ENCODE measurements at places on chromosomes 7 and 10.

DNA sequence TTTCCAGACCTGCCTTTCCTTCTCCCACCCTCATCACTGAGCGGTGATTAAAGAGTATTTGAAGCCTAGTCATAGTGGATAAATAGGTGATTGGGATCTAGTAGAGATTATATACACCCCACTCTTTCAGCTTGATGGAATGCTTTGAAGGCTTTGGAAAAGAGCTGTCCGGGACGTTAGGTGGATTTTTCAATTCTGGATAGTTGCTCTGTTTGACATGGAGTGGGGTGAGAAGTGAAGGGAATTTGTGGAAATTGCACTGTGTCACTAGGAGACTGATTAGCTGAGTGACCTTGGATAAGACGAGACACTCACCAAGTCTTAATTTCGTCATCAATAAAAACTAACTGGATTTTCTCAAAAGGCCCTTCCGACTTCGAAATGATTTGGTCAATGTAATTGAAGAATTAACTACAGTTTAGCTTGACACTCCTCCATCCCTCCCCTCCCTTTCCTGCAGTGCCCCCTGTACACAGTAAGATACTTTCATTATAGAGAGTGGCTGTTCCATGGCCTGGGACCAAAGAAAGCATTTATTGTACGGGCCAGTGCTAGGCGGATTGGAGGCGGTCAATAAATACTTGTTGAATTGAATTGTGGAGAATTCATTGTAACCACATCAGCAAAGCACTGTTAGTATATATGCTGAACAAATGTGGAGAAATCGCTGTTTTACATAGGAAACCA is 962 bp downstream of the ZKSCAN1 start:
- no peak for DNase-seq

- DNase-seq = no peak
Measured at GRCh38 chr10:9951481-9952257, 1066.0 kb upstream of the CELF2 start.

GRCh38 chr10:46285966-46286620 is 704 bp upstream of the ANTXRL start:
- DNase-seq = no peak

GRCh38 chr7:107262857-107263256 is 94.1 kb downstream of the HBP1 start:
- DNase-seq = no peak

- no peak for DNase-seq
Measured at GRCh38 chr10:132788180-132788830, 2.4 kb upstream of the NKX6-2 start.

- peak; percentile 89 for DNase-seq
Measured at GRCh38 chr7:148380596-148381419, 209.8 kb upstream of the C7orf33 start.

DNA sequence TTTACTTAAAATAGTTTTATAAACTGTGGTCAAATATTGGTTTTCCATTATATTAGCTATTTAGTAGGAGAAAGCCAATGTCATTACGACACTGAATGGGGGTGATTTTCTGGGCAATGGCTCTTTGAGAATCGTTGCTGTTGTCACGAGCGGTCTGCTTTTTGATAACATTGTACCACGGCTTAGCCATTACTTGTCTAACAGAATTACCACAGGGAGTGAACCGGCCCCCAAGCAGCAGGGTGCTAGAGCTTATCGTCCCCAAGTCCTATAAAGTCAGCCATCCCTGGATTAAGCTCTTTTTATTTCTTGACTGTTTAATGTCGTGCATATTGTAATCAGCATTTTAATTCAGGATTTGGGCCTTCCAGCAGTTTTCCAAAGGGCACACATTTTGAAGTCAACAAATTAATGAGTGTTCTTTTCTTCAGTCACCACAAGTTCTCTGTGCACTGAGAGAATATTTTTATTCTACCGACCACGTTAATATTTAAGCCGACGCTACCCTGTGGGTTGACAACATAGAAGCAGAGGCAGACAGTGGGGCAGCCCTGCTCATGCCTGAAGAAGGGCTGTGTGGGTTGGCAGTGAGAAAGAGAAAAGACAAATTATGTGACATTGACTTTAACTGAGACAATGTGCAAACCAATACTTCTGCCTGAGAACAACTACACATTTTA is 125.8 kb downstream of the ICA1 start:
- no peak for DNase-seq
